ENCODE measurements at places on chromosomes 12 and 14.

- DNase-seq: no peak
These were observed 1005.0 kb downstream of the TMTC2 start for GRCh38 chr12:83691730-83692129.

GRCh38 chr14:77950371-77951063 is 150.6 kb downstream of the ADCK1 start:
- DNase-seq: no peak

DNA sequence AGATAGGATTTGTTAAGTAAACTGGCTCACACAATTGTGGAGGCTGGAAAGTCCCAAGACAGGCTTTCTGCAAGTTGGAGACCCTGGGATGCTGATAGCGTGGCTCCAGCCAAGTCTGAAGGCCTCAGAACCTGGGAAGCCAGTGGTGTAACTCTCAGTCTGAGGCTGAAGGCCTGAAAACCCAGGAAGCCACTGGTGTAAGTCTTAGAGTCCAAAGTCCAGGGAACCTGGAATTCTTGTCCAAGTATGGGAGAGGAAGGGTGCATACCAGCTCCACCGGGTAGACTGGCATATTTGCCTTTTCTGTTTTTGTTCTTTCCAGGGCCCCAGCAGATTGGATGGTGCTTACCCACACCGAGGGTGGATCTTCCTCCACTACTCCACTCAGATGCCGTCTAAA is 18.1 kb downstream of the GMFB start:
- DNase-seq: no peak

- no peak for DNase-seq
These were observed 103.1 kb downstream of the SMOC1 start for GRCh38 chr14:69982220-69982839.

- no peak for DNase-seq
These were observed 19.5 kb downstream of the ANO6 start for GRCh38 chr12:45235087-45236025.

DNA sequence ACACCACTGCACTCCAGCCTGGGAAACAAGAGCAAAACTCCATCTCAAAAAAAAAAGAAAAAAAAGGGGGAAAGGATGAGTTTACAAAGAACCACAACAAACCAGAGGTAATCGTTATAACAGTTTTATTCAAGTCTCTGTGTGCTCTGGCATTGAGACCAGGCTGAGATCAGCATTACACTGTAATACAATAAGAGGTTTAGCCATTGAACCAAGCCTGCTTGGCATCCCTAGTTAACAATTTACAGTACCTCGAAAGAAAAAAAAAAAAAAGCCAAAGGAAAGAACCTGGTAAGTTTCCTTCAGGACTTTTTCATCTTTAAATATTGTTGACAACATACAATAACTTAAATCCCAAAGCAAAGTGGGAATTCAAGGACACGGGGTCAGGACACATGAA is 80.7 kb downstream of the TTC9 start:
- no peak for DNase-seq

DNA sequence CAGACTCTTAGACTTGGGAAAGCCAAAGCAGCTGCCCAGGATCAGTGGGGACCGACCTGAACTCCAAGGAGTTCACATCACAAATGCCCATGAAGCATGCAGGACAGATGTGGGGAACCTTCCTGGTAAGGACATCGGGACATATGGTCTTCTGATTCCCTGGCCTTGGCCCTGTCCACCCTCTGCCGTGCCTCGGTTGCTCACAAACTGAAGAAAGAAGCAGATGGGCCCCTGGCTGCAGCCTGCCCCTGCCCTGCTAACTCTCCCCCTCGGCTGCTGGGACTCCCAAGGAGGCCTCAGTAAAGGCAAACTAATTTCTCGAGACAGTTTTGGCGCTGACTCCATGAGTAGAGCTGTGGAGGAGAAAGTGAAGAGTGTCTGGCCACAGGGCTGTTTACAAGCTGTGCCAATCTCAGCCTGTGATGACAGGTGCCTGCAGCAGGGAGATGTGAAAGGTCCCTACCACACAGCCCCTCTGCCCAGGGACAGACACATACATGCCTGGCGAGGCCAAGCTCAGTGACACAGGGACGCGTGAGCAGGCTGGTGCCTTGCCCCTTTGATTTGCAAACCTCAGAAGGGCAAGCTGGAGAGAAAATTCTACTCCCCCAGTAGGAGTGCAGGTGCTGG is 48.6 kb downstream of the ISCA2 start:
- DNase-seq: no peak

GRCh38 chr14:96088074-96088473 is 48.9 kb downstream of the C14orf132 start:
- DNase-seq: no peak

Measured in endothelial cell (in vitro differentiated cells).